Mucosa of descending colon (tissue), 3 donors: ENCODE measurements at places on chromosomes 7 and 10. TPM values are rescaled to one million over a fixed set of nuclear protein-coding genes. Genes with fewer than 3 reads are reported as not detected.

Gene GIMAP2
- total RNA-seq: 8.6 TPM

Gene SLC39A12
- 0.14 TPM for total RNA-seq

Gene NEBL
- 5.7 TPM for total RNA-seq

Gene DDC
- total RNA-seq: 29.6 TPM

Gene SPDYE9
- not detected for total RNA-seq

Gene TAS2R41
- 0.34 TPM for total RNA-seq

Gene MET
- total RNA-seq: 35.1 TPM

Gene RBAK
- total RNA-seq: 9.3 TPM

Gene ITGB8
- total RNA-seq: 11.6 TPM

Gene AKR1D1
- not detected for total RNA-seq

Gene NOD1
- 14.4 TPM for total RNA-seq

Gene RAMP3
- total RNA-seq: 13.5 TPM

Gene TSPAN14
- 81.0 TPM for total RNA-seq

Gene RARRES2
- total RNA-seq: 82.6 TPM

Gene ENTPD7
- total RNA-seq: 14.3 TPM

Gene NKX1-2
- total RNA-seq: not detected

Gene CBX3
- 61.3 TPM for total RNA-seq

Gene SEMA3A
- 4.5 TPM for total RNA-seq

Gene HERC4
- total RNA-seq: 62.3 TPM
